Subcutaneous preadipocyte (primary cell): ENCODE measurements at places on chromosomes 5 and 9. TPM values are rescaled to one million over a fixed set of nuclear protein-coding genes. Genes with fewer than 3 reads are reported as not detected.

The IRX1 gene
- total RNA-seq: 9.0 and 9.6 TPM in 2 replicates

The RNF183 gene
- under 0.01 TPM in 1 of 2 replicates, not detected in the other for total RNA-seq

The HAPLN1 gene
- not detected in 2 replicates for total RNA-seq

The PLAC8L1 gene
- 0.20 TPM in 1 of 2 replicates, not detected in the other for total RNA-seq

The HCN1 gene
- total RNA-seq: not detected in 2 replicates

The PCDHA1 gene
- total RNA-seq: under 0.01 TPM in 1 of 2 replicates, not detected in the other

The PTBP3 gene
- total RNA-seq: 18.4 and 28.3 TPM in 2 replicates

The DNAI1 gene
- 0.20 TPM in 1 of 2 replicates, not detected in the other for total RNA-seq

The FOXI1 gene
- total RNA-seq: not detected in 2 replicates

The FCN1 gene
- not detected in 2 replicates for total RNA-seq

The AK8 gene
- 0.73 and 0.78 TPM in 2 replicates for total RNA-seq

The GLRA1 gene
- total RNA-seq: not detected in 2 replicates

The CKS2 gene
- total RNA-seq: 201 and 214 TPM in 2 replicates

The SLC6A3 gene
- under 0.01 TPM in 1 of 2 replicates, not detected in the other for total RNA-seq

The STKLD1 gene
- under 0.01 and 1.4 TPM in 2 replicates for total RNA-seq

The BARHL1 gene
- not detected in 2 replicates for total RNA-seq
